ENCODE measurements at places on chromosomes 13 and 19. TPM values are rescaled to one million over a fixed set of nuclear protein-coding genes. Genes with fewer than 3 reads are reported as not detected.

Gene ZNF628
- total RNA-seq = 3.4 TPM

Gene RGL3
- total RNA-seq = 5.8 TPM

Gene CYP2A6
- not detected for total RNA-seq

Gene MBD3L2
- not detected for total RNA-seq

Gene CA11
- 6.5 TPM for total RNA-seq

Gene KLK15
- not detected for total RNA-seq

Gene KIR2DL4
- not detected for total RNA-seq

Gene ZNF627
- total RNA-seq = 6.4 TPM

Gene PTGIR
- 8.6 TPM for total RNA-seq

Gene ZNF576
- total RNA-seq = 11.5 TPM

Gene IFNL1
- not detected for total RNA-seq

Gene SLITRK1
- 0.05 TPM for total RNA-seq

Gene NFIX
- total RNA-seq = 123 TPM

Gene EPS8L1
- total RNA-seq = 1.9 TPM

Gene NLRP9
- total RNA-seq = not detected

Gene CFD
- total RNA-seq = 31.0 TPM

Gene CKM
- total RNA-seq = 2,391 TPM

Gene SH2D3A
- 0.40 TPM for total RNA-seq

Gene LILRB1
- total RNA-seq = 1.5 TPM

Gene SPRY2
- total RNA-seq = 32.8 TPM

Gene TEX26
- total RNA-seq = not detected

Gene ABCC4
- 6.9 TPM for total RNA-seq

Gene KCTD12
- total RNA-seq = 34.9 TPM

Gene CAMSAP3
- not detected for total RNA-seq

Gene CD177
- 1.4 TPM for total RNA-seq

Gene C5AR1
- total RNA-seq = 12.9 TPM

Gene ATP8B3
- 0.78 TPM for total RNA-seq
